ENCODE measurements at places on chromosomes 1 and 21. TPM values are rescaled to one million over a fixed set of nuclear protein-coding genes. Genes with fewer than 3 reads are reported as not detected.

DNA sequence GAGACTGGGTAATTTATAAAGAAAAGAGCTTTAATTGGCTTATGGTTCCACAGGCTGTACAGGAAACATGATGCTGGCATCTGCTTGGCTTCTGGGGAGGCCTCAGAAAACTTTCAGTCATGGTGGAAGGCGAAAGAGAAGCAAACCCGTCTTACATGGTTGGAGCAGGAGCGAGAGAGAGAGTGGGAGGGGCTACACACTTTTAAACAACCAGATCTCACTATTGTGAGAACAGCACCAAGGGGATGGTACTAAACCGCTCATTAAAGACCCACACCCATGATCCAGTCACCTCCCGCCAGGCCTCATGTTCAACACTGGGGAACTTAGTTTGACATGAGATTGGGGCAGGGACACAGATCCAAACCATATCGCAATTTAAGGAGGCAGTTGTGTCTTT lies 69.4 kb downstream of the PKN2 start:
- no peaks in the 10 kb centered on the region for H3K4me1 ChIP-seq
- H3K36me3 ChIP-seq, result peaks cover 13% of the 10 kb centered on the region
- no peak overlapping the region for H3K27ac ChIP-seq
- H3K27me3 ChIP-seq, result no peaks in the 10 kb centered on the region
- no peak for DNase-seq
- no peak overlapping the region for H3K4me3 ChIP-seq

- peaks cover 19% of the 10 kb centered on the region for H3K27me3 ChIP-seq
- H3K4me3 ChIP-seq, result no peak overlapping the region
- H3K4me1 ChIP-seq, result peaks cover 5% of the 10 kb centered on the region
- no peaks in the 10 kb centered on the region for H3K36me3 ChIP-seq
Measured at GRCh38 chr1:9194024-9194423, 40.5 kb upstream of the H6PD start.

DNA sequence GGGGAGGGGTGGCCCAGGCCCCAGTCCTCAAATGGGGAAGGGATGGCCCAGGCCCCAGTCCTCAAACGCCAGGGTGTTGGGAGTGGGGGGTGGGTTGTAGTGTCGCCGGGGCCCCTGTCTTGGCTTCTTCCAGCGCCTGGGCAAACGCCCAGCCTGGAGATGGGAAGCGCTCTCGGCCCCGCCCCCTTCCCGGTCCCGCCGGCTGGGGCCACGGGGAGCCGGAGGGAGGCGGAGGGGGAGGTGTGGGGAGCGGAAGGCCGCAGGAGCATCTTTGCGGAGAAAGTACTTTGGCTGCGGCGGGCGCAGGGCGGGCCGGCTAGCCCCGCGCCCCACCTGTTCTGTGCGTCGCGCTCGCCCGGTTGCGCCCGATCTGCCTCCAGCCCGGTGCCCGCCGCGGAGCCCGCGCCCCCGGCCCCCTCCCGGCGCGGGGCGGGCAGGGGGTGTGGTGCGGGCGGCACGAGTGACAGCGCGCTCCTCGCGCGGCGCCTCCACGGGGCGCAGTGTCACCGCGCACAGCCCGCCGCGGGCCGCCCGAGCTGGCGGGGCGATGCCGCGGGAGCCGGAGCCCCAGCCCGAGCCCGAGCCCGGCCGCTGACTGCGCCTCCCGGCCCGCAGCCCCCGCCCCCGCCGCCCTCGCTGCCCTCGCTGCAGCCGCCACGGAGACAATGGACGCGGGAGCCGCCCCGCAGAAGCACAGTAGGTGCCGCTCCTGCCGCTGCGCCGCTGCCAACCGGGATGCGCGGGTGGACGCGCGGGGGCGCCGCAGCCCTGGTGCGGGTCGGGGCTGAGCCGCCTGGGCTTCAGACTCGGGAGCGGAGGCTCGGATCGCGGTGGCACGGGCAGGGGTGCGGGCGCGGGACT lies 31.1 kb upstream of the PEX10 start:
- no peaks in the 10 kb centered on the region for H3K4me1 ChIP-seq
- DNase-seq, result peak; percentile 62
- no peak overlapping the region for H3K4me3 ChIP-seq
- peaks cover 7% of the 10 kb centered on the region for H3K27me3 ChIP-seq
- no peak overlapping the region for H3K27ac ChIP-seq

GRCh38 chr1:247408100-247408499 lies 7.9 kb upstream of the NLRP3 start:
- H3K27me3 ChIP-seq, result peaks cover 3% of the 10 kb centered on the region
- no peak overlapping the region for H3K4me3 ChIP-seq

The CACNA1S gene
- not detected for total RNA-seq

- peak within 1 kb of the TSS; percentile 97 for H3K4me3 ChIP-seq
- peak; percentile 93 for DNase-seq
- no peaks in the 10 kb centered on the region for H3K27me3 ChIP-seq
- H3K4me1 ChIP-seq, result peaks cover 40% of the 10 kb centered on the region
Measured at GRCh38 chr1:151156515-151156819, at the start of gene TNFAIP8L2. Gene TNFAIP8L2 (plus strand): TSS chr1:151156649. CDS start chr1:151158698, 2,049 bp downstream.

DNA sequence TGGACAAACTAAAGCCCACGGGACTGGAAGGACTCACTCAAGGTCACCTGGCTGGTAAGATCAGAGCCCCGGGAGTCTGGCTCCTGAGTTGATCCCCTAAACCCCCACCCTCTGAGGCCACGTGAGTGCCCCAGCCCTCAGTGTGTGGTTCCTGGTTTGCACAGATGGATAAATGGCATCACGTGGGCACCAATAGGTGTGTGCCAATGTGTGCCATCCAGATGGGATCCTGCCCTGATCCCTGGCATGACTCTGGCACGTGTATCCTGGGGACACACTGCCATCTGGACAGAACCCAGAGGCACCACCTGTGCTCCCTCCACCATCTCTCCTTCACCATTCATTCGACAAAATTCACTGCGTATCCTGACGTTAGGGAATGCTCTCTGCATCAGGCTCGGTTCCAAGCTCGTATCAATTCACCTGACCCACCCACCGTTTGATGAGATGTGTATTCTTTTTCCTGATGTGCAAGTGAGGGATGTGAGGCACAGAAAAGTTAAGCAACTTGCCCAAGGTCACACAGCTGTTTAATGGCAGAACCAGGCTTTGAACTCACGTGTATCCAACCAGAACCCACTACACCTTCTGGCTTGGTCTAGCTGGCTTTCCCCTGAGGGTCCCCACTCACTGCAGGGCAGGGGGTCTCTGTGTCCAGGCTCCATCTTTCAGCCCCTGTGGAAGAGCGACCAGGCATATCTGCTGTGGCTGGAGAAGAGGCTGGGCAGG lies 49.8 kb upstream of the PAX7 start:
- H3K27me3 ChIP-seq, result peaks cover 11% of the 10 kb centered on the region
- H3K36me3 ChIP-seq, result no peaks in the 10 kb centered on the region
- no peak overlapping the region for H3K4me3 ChIP-seq
- no peak for DNase-seq

- H3K27me3 ChIP-seq, result no peaks in the 10 kb centered on the region
- H3K27ac ChIP-seq, result no peak overlapping the region
- peak; percentile 26 for DNase-seq
- no peaks in the 10 kb centered on the region for H3K36me3 ChIP-seq
Measured at GRCh38 chr1:198088360-198089071, 68.3 kb upstream of the NEK7 start.

- no peaks in the 10 kb centered on the region for H3K36me3 ChIP-seq
- H3K27me3 ChIP-seq, result peaks cover 2% of the 10 kb centered on the region
- no peaks in the 10 kb centered on the region for H3K4me1 ChIP-seq
- no peak for DNase-seq
- no peak overlapping the region for H3K4me3 ChIP-seq
Measured at GRCh38 chr1:87834941-87835340, 506.3 kb downstream of the LMO4 start.

- no peak for DNase-seq
- no peaks in the 10 kb centered on the region for H3K36me3 ChIP-seq
- H3K27ac ChIP-seq, result no peak overlapping the region
- H3K4me1 ChIP-seq, result no peaks in the 10 kb centered on the region
Measured at GRCh38 chr1:44603718-44604117, 70.6 kb downstream of the TMEM53 start.

GRCh38 chr1:47696404-47696736 lies 258.5 kb downstream of the FOXD2 start:
- no peak overlapping the region for H3K27ac ChIP-seq
- no peaks in the 10 kb centered on the region for H3K4me1 ChIP-seq
- peaks cover 2% of the 10 kb centered on the region for H3K27me3 ChIP-seq
- no peaks in the 10 kb centered on the region for H3K36me3 ChIP-seq
- H3K4me3 ChIP-seq, result no peak overlapping the region

The GBP7 gene
- total RNA-seq, result not detected

GRCh38 chr1:106817575-106817974 lies 238.9 kb upstream of the PRMT6 start:
- H3K27me3 ChIP-seq, result no peaks in the 10 kb centered on the region
- no peaks in the 10 kb centered on the region for H3K36me3 ChIP-seq
- H3K27ac ChIP-seq, result no peak overlapping the region
- no peak for DNase-seq

DNA sequence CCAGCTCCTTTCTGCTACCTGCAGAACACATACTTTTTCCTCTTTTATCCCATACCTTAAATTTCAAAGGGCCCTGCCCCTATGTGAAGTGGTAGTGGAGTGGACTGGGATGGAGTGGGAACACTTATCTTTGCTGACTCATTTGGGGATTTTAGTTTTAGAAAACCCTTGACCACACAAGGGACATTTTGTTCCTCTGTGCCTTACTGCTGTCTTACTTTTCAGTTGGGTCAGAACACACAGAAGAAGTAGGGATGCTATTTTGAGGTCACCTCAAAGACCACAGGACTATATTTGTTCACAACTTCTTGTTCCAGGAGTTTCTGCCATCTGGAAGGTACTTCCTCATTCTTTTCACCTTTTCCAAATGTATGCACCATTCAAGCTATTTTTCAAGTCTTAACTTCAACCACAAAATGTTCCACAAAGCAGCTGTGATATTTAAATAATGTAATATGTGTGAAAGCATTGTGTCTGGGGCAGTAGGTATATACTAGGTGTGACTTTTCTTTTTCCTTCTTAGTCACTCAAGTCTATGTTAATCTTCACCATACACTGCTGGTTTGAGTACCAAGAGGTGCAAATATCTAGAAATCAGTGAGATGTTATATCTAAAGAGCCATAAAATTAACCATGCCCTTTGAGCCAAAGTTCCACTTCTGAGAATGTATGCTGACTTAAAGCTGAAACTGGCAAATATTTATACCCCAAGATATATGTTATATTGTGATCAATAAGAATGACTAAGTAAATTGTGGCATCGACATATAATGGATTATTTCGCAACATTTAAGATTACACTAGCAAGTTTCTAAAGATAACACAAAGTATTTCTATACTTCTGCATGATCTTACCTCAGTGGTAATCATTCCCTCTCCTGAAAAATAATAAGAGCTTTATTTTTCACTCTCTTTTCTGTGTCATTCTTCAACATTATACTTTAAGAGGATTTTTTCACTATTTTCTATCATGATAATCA lies 308.5 kb downstream of the MRPL39 start:
- H3K4me1 ChIP-seq, result no peaks in the 10 kb centered on the region
- H3K36me3 ChIP-seq, result no peaks in the 10 kb centered on the region
- H3K27me3 ChIP-seq, result no peaks in the 10 kb centered on the region
- H3K27ac ChIP-seq, result no peak overlapping the region
- DNase-seq, result no peak
- no peak overlapping the region for H3K4me3 ChIP-seq

The ZNF684 gene
- total RNA-seq, result 7.0 TPM

DNA sequence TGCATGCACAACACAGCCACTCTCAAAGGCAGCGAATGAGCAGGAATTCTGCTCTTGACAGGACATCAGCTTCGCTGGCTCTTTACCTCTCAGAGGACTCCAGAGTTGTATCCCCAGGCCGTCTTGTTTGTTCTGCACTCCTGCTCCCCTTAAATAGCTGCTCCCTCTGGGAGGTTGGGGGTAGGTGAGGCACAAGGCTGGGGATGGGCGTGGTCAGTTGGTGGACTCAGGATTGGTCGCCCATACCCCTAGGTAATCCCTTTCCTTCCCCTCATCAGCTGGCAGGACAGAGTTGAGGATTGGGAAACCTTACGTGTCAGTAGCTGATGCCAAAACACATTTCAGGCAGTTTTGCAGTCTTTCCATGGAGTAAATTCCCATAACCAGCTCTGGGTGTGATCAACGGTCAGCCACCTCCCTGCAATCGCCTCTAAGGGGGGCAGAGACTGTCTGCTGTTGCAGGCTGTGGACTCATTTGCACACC lies at the start of gene PLA2G2A:
TSS of gene PLA2G2A (minus strand) at position 125 of the 484 bp plus-strand sequence. CDS start 845 bp downstream, outside the sequence.
- peaks cover 13% of the 10 kb centered on the region for H3K27me3 ChIP-seq
- H3K4me1 ChIP-seq, result peaks cover 2% of the 10 kb centered on the region
- no peak within 1 kb of the TSS for H3K27ac ChIP-seq
- no peak for DNase-seq

The CSMD2 gene
- total RNA-seq, result not detected

The KCNE1 gene
- not detected for total RNA-seq

DNA sequence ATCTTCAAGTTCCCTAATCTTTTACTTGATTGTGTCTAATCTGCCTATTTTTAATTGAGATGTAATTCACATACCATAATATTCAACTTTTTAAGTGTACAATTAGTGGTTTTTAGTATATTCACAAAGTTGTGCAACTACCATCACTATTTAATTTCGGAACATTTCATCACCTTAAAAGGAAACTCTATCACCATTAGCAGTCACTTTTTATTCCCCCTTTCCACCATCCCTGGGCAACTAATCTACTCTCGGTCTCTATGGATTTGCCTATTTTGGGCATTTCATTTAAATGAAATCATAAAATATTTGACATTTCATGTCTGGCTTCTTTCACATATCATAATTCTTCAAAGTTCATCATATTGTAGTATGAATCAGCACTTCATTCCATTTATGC lies 30.6 kb upstream of the HYI start:
- H3K27me3 ChIP-seq, result peaks cover 6% of the 10 kb centered on the region
- H3K36me3 ChIP-seq, result peaks cover 3% of the 10 kb centered on the region
- no peak overlapping the region for H3K27ac ChIP-seq
- peaks cover 3% of the 10 kb centered on the region for H3K4me1 ChIP-seq

GRCh38 chr1:87179076-87179810 lies 149.4 kb upstream of the LMO4 start:
- no peak overlapping the region for H3K4me3 ChIP-seq
- H3K4me1 ChIP-seq, result no peaks in the 10 kb centered on the region
- no peak for DNase-seq
- H3K36me3 ChIP-seq, result no peaks in the 10 kb centered on the region
- H3K27ac ChIP-seq, result no peak overlapping the region
- H3K27me3 ChIP-seq, result peaks cover 18% of the 10 kb centered on the region

The TRIM67 gene
- not detected for total RNA-seq

DNA sequence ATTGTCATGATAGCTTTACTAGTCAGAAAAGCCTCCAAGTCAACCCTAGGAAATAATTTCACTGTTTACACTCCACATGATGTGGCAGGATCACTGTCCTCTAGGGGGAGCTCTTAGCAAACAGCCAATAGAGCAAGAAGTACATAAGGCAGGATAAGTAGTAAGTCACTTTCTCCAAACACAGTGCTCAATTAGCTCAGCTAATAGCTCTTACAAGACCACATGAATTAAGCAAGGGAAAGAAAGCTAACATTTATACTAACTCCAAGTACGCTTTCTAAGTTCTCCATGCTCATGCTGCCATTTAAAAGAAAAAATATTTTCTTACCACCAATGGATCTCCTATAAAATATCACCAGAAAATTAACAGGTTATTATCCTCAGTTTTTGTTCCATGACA lies 66.9 kb upstream of the LRIF1 start:
- peak; percentile 77 for DNase-seq
- H3K27ac ChIP-seq, result no peak overlapping the region
- H3K36me3 ChIP-seq, result no peaks in the 10 kb centered on the region

All from activated naive CD4-positive, alpha-beta T cell treated with anti-CD3 and anti-CD28 coated beads for 36 hours (primary cell).